CD4-positive, alpha-beta T cell treated with Interleukin-6 at 100 ng/mL for 8 hours (primary cell): ENCODE measurements at places on chromosomes 1 and 21.
A peak's percentile ranks its signal among the peaks of the same experiment; 100 is the strongest.

DNA sequence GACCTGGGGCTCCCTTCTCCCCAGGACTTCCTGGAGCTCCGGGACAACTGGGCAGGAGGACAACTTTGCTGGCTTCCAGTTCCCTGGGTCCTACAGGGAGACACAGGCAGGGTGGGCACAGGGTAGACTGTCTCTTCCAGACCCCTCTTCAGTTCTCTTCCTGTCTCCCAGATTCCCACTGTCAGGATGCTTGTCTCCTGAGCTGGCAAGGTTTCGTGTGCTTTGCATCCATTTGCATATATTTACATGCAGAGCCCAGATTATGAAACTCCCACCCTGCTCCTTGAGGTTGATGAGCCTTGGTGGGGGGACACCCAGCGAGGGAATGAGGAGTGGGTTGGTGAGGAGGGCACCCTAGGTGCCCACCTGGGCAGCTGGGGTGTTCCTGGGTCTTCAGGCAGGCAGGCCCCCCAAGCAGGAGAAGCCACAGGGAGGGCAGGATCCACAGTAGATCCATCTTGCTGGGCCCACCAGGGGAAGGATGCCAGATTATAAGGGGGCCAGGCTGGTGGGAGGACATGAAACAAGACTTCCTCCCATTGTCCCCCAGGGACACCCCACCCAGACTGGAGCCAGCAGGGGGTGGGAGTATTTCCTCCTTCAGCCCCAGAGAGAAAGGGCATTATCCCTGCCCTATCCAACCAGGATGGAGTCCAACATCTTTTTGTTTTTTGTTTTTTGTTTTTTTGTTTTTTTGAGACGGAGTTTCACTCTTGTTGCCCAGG lies at the start of gene FCN3:
Gene FCN3, minus strand, starts transcription at position 463 of the 725 bp plus-strand sequence. Its CDS starts 6 bp downstream, at position 457.
- DNase-seq: no peak

DNA sequence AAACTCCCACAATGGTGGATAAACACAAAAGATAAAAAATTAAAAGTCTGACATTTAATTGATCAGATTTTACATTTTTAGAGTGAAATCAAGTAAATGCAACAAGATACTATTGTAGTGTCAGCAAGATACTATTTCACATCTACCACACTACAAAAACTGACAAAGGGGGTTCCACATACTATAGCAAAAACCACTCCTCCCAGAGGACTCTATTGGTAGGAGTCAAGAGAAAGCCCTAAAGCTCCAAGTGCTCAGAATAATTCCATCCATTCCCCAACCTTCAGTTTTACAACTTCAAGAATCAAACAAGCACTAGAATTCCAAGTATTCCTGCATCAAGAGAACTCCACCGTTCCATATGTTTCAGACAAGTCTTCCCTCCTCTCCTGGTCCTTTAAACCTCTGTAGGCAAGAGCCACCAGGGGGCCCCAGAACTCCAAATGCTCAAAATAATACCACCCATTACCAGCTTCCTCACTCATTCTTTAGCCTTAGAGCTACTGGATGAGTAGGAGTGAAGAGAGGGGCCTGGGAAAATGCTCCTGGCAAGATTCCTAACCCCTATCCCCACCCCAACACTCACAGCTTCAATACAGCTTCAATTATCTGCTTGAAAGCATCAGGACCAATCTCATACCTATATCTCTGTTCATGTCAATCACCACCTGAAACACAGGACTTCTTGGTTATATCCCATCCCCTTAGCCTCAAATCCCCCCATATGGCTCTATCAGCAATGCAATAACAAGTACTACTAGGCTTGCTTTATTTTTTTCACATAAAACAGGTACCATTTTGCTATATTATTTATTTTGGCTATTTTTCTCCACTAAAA lies 9.9 kb downstream of the TOR1AIP2 start:
- DNase-seq: peak; percentile 42

GRCh38 chr1:111961016-111961415 lies 28.5 kb downstream of the KCND3 start:
- DNase-seq: no peak

GRCh38 chr1:1082239-1082775 lies 8.2 kb upstream of the RNF223 start:
- DNase-seq: no peak

GRCh38 chr21:37176716-37177115 lies 90.4 kb downstream of the VPS26C start:
- DNase-seq: no peak

DNA sequence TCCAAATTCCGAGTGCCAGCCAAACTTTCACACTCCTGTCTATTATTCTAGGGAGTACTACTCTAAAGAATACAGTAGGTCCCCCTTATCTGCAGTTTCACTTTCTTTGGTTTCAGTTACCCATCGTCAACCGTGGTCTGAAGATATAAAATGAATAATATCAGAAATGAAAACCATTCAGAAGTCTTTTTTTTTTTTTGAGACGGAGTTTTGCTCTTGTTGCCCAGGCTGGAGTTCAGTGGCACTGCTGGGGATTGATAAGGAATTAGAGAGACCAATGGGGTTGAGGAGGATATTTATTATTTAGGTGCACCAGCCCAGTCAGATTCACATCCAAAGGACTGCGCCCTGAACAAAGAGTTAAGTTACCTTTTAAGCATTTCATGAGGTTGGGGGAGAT lies 52.9 kb upstream of the SRSF10 start:
- no peak for DNase-seq

GRCh38 chr1:110212169-110213142 lies 2.3 kb downstream of the KCNC4 start:
- DNase-seq: no peak

GRCh38 chr1:22872981-22873664 lies 99.5 kb downstream of the LACTBL1 start:
- DNase-seq: no peak

DNA sequence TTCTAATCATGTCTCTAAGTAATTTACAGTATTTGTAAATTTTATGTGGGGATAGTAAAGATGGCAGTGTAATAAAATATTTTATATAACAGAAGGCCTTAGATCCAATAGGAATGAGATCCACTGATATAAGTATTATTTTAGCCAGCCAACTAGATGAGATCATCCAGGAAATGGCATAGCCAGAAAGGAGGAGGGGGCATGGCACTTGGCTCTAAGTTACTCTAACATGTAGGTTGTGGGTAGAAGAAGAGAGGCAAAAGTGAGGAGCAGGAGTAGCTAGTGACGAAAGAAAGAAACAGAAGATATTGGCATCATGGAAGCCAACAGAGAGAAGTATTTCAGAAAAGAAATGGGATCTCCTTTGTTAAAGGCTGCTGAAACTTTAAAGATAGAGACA lies 426.1 kb downstream of the PTPRC start:
- DNase-seq: no peak

DNA sequence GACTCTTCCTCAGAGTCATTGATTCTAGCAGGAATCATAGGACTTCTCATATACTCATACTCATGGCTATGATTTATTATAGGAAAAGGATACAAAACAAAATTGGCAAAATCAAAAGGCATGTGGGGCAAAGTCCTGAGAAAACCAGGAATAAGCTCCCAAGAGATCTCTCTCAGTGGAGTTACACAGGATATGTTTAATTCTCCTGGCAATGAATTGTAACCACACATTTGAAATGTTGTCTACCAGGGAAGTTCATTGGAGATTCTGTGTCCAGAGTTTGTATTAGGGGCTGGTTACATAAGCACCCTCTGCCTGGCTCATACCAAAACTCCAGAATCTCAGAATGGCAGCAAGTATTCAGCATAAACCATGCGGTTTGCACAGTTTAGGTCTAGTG lies 63.9 kb downstream of the ADAMTS1 start:
- DNase-seq: no peak

- no peak for DNase-seq
These were observed 536.3 kb downstream of the KIF26B start for GRCh38 chr1:245690946-245691541.
